ENCODE measurements at places on chromosomes 5 and 9.
A peak's percentile ranks its signal among the peaks of the same experiment; 100 is the strongest.

GRCh38 chr5:57258052-57258451 lies 84.2 kb downstream of the GPBP1 start:
- no peak for DNase-seq

GRCh38 chr5:88602584-88602983 lies 280.4 kb downstream of the MEF2C start:
- DNase-seq, result peak; percentile 50

DNA sequence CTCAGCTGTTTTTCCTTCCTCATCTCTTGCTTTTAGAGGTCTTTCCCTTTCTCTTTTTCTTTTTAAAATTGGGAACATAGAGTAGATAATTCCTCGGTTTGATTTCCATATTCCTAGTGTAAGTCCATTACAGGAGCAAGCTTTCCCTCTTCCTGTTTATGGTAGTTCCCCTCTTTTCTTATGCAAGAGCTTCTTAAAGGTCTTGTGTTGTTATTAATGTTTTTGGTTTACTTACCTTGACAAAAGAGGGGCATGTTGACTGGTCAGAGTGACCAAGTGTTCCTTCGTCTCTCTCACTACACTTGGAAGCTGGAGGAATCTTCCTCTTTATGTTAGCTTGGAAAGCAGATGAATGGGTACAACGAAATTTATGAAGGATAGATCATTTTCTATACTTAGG lies 8.3 kb downstream of the ATG10 start:
- no peak for DNase-seq

- DNase-seq, result no peak
Measured at GRCh38 chr5:15326471-15326870, 173.5 kb upstream of the FBXL7 start.

GRCh38 chr9:9099646-9100045 lies 1300.1 kb upstream of the DMAC1 start:
- no peak for DNase-seq

- peak; percentile 83 for DNase-seq
Measured at GRCh38 chr9:127869310-127870152, 7.9 kb downstream of the AK1 start.

GRCh38 chr5:115487756-115488155 lies 56.8 kb downstream of the FEM1C start:
- no peak for DNase-seq

DNA sequence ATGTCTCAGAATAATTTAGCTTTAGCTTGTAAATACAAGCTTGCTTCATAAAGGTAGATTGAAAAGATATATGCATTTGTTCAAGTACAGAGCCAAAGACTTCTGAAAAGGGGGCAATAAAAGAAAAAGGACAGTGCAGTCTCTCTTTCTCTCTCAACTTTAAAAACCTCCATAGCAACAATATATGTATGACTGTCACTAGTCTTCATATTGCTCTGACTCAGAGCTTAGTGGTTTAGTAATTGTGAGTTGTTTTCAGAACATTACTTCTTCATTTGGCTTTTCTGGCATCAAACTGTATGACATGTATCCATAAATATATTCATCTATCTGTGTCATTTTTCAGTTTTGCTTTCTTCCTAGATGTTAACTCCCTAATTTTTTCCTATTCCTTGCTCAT lies 194.6 kb upstream of the KIF2A start:
- DNase-seq, result no peak

GRCh38 chr5:154516475-154516874 lies 38.4 kb upstream of the HAND1 start:
- no peak for DNase-seq

DNA sequence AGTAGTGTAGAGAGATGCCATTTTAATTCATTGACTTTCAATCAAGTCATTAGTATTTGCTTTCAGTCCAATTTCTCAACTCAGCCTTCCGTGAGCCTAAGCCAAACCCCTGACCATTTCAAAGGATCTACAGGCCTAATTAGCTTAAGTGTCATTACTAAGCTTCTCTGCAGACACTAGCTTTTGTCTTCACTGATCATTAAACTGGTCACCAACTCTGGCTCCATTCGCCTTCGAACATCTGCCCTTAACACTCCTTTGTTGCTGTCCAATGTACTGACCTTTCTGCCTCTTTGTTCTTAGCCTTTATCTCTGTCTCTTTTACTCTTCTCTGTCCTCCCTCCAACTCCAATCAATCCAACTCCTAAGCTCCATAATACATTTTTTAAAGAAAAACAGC lies 299.3 kb downstream of the DIRAS2 start:
- DNase-seq, result no peak

- DNase-seq, result no peak
Measured at GRCh38 chr9:97526895-97527575, 25.6 kb downstream of the TMOD1 start.

- DNase-seq, result no peak
Measured at GRCh38 chr9:129548571-129549135, 72.2 kb downstream of the C9orf50 start.

DNA sequence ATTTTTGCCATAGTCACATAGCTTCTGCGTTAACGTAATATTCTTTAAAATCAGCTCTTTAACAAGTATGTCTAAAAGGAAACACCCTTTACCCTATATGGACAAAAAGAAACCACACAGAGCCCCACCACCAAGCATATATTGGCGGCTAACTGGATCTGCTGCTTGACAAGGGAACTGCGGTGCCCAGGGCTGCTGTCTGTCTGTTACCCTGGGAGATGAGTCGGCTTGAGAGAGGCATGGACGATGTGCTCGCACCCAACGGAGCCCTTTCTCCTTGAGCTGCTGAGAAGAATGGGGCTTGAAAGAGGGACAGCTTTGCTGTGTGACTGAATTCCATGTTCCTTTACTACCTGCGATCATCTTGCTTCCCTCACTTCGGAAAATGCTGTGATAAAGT lies 158.6 kb upstream of the SHB start:
- DNase-seq, result no peak

GRCh38 chr5:169160405-169160901 lies 140.5 kb downstream of the SLIT3 start:
- no peak for DNase-seq

- no peak for DNase-seq
Measured at GRCh38 chr9:86670076-86670475, 277.2 kb downstream of the GAS1 start.

- DNase-seq, result no peak
Measured at GRCh38 chr9:78072586-78073199, 41.1 kb upstream of the GNAQ start.

DNA sequence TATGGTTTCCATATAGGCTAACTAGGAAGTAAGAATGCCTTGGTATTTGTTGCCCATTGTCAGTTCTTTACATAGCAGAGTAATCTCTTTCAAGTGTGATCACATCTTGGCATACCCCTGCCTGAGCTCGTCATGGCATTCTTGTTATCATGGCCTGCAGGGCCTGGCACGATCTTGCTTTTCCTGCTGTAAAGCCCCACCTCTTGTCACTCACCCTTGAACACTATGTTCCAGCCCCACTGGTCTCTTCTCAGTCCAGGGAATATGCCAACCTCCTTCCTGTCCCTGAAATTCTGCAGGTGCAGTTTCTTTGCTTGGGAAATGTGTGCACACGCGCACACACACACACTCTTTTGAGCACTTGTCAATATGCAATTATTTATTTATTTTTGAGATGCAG lies 250.2 kb upstream of the DMRT1 start:
- no peak for DNase-seq

DNA sequence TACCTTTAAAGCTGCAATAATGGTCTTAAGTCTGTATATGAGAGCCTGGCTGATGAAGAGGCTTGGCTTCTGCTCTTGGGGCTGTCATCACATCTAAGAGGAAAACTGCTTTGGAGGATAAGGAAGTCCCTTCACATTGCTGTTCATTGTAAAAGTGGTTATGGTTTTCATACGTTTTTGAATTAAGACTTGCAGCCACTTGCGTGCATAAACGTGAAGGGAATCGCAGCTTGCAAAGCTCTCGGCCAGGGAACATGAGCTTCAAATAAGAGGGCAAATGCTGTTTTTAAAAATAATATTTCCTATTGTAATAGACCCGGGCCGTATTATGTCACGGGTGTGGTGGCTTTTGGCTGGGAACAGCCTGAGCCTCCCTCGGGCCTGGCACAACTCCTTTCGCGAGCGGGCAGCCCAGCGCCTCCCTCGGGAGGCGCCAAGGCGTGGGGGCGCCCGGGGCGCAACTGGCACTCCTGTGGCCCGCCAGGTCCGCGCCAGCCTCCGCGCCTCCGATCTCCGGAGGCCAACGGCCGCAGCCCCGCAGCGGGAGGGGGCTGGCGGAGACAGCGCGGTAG lies 538 bp upstream of the ARHGEF28 start:
- no peak for DNase-seq

GRCh38 chr5:88698290-88698689 lies 184.7 kb downstream of the MEF2C start:
- no peak for DNase-seq

DNA sequence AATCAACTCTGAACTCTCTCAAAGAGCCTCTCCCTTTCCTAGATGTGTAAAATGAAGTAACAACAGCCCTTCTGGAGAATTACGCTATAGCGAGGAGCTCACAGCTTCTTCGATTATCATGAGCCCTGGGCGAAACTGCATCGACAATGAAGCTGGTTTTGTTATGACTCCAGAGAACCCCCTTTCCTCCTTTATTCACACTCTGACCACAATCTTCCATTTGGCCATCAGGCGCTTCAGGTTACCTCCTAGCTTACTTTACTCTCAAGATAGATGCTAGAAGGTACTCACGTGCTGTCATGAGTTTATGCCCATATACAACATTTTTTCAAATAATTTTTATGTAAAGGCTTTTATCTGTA lies 362.7 kb upstream of the RFX3 start:
- DNase-seq, result no peak

DNA sequence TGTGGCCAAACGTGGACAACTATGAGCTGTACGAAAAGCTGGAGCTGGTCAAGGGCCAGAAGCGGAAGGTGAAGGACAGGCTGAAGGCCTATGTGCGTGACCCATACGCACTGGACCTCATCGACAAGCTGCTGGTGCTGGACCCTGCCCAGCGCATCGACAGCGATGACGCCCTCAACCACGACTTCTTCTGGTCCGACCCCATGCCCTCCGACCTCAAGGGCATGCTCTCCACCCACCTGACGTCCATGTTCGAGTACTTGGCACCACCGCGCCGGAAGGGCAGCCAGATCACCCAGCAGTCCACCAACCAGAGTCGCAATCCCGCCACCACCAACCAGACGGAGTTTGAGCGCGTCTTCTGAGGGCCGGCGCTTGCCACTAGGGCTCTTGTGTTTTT lies 3.3 kb downstream of the CDK9 start:
- no peak for DNase-seq

DNA sequence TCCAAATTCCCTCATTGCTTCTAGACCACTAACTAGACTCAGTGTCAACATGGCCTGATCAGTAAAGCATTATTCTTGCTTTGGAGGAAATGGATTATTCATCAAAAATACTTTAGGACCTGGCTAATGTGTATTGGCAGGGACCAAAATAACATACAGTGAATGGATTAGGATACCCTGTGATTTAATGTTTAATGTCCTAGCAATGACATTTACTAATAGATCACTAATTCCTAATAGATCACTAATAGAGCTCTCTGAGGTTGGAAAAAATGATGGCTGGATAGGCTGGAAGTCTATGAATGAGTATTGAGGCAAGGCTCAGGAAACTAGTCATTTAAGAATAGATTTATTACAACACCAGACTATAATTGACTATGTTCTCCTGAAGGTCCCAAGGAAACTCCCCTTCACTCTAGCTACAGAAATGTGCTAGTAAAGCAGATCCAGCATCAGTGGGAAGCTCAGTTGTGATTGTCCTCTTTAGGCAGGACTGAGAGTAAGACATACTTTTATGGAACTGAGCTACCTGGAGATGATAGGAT lies 46.1 kb upstream of the CHSY3 start:
- DNase-seq, result no peak

GRCh38 chr9:104494808-104495207 lies 9.3 kb upstream of the OR13F1 start:
- DNase-seq, result no peak

GRCh38 chr9:124389146-124389939 lies 25.9 kb downstream of the PSMB7 start:
- no peak for DNase-seq

GRCh38 chr9:121328876-121329681 lies 41.0 kb downstream of the STOM start:
- DNase-seq, result no peak

DNA sequence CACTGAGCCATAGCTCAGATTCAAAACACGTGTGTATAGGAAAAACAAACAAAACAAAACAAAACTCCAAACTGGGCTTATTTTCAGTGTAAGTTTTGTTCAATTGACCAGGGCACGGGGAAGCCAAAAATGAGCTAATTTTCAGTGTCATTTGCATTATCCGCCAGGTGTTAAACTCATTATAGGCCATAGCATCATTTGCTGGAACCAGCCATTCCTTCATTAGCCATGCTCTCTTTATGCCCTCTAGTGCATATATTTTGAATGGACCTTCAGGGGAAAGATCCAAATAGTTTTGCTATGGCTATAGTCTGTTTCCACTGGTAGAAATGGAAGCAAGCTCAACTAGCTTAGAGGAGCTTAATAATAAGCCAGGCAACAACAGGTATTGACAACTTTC lies 1205.2 kb upstream of the DMAC1 start:
- DNase-seq, result no peak

GRCh38 chr5:168790002-168790635 lies 211.0 kb upstream of the PANK3 start:
- no peak for DNase-seq

DNA sequence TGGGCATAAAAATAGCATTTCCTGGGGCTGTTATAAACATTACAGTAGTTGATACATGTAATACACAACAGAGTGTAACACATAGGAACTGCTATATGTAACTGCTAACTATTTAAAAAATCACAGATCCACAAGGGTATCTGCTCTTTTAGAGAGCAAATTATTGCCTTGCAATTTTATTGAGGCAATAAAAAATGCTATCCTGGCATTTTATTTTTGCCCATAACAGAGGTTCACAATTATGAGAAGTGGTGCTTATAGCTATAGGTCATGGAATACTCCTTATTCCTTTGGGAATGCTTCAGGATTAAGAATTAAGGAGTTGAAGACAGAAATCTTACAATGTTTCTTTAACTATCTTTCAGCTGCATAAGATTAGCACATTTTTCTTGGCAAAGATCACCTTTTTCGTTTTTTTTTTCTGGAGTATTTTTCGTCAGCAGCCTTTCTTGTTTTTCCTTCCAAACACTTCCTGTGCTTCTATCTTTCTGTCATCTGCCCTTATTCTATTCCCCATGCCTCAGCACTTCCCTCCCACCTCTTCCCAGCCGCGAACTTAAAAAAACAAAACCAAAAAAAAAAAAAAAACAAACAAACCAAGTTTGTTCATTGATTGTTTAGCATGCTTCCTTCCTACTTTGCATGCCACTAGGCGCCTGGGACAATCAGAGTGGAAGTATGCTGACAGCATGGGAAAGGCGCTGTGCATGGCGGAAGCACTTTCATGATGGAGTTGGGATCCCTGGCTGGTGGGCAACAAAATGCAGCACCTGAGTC lies 264.2 kb downstream of the MAST4 start:
- no peak for DNase-seq

DNA sequence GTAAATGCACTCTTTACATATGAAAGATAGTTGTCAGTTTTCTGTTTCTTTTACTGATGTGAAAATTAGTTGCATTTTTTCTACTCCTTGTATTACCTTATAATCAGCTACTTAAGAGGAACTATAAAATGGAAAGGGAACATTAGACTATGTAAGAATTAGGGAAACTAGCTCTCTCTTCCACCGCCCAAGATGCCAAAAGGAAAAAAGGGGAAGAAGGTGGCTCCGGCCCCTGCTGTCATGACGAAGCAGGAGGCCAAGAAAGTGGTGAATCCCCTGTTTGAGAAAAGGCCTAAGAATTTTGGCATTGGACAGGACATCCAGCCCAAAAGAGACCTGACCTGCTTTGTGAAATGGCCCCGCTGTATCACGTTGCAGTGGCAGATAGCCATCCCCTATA lies 15.2 kb upstream of the HOMER1 start:
- DNase-seq, result no peak

All from AML-193 (cell line).